Brain microvascular endothelial cell (primary cell): ENCODE measurements at places on chromosomes 12 and 14.

- no peak for DNase-seq
Observed at GRCh38 chr12:50249464-50250182, 33.7 kb downstream of the LIMA1 start.

DNA sequence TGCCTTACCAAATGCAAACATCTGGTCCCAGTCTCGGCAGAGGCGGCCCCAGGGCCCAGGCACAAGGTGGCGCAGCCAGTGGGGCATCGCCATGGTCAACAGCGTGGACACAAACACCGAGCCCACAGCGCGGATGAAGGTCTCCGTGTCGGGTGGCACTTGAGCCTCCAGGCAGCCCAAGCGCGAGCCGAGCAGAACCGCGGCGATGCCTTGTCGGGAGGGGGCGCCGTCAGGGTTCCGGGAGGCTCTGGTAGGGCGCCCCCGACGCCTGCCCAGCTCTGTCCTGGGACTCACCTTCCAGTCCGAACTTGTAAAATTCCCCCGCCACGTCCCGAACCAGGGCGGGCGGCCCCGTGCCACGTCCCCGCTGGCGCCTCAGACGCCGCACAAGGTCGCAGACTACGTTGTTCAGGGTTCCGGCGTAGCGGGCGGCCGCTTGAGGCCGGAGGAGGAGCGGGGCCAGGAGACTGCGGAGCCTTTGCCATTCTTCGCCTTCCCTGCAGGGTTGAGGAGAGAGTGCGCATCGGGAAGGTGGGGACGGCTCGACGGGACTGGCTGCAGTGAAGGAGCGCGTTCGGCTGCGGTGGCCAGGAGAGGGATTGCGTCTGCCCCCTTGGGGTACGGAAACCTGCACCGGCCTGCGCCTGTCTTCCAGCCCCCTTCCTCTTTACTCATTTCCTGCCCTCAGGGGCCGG lies 1.7 kb downstream of the CYP27B1 start:
- DNase-seq: no peak

DNA sequence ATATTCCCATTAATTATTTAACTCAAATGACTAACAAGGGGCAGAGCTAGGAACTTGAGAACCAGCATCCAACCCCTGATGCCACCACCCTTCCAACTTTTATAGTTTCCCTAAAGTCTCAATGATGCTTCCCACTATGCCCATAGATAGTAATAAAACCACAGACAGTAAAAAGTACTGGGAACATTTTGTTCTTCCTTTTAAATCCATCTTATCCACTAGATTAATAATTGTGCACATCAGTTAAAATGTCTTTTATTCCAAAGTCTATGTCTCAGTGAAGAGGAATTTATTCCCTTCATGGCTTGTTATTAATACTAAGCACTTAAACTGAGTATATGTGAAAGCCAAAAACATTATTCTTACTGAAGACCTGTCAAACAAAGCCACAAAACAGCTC lies 45.8 kb downstream of the SINHCAF start:
- DNase-seq: no peak

DNA sequence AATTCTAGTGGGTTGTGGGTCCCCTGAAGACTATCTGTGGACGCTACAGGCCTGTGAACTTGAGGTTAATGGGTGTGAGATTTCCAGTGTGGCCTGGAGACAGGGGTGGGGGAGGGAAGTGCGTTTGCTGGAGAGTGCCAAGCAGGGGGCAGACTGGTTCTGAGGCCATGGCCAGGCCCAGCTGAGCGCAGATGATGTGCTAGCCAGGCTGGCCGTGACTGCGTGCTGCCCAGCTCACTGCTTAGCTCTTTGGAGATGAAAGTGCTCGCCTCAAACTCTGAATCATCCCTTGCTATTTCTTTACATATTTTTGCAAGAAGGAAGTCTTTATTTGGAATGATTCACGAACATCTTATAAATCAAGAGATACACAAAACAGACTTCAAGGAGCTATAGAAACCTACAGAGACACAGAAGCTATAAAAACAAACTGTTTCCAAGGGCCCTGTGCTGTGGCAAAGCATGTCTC lies 75.2 kb upstream of the PLEKHG3 start:
- DNase-seq: peak; percentile 89

DNA sequence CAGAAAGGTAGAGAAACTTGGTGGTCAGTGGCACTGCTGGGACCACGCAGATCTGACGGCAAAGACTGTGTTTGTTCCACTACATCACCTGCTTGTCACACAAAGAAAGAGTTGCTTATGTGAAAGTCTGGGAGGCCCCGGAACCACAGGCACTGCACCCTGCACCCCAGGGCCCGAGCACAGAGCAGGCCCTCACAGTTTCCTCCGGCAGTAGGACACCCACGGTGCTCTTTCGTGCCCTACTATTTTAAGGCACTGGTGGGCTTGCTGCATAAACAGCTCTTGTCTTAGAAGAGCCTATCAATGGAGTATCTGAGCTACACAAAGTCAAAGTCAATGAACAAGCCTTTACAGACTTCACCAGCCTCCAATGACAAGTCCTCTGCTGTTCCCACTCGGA lies 8.0 kb downstream of the LGMN start:
- no peak for DNase-seq

DNA sequence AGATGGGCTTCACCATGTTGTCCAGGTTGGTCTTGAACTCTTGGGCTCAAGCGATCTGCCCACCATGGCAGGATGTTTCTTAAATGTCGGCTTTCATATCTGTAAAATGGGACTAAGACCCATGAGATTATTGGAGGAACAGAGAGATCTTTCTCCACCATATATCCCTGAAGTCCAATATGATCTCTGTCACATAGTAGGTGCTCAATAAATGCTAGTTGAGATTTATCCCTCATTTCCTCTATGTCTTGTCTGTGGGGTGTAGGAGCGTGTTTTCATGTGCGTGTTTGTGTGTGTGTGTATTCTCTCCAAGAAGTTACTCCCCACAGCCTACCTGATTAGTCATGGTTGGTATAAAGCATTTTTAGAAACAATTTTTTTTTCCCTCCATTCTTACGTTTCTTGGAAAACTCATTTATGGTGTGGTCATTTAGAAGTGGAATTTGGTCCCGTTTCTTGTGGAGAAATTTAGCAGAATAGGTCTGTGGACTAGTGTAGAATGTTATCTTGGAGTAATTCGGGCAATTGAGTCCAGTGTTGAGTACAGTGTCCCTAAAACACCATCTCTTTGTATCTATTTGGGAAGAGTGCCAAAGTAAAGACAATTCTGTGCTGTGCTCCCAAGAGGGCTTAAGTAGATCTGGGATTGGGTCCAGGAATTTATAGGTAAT lies 4.3 kb downstream of the STRAP start:
- no peak for DNase-seq

DNA sequence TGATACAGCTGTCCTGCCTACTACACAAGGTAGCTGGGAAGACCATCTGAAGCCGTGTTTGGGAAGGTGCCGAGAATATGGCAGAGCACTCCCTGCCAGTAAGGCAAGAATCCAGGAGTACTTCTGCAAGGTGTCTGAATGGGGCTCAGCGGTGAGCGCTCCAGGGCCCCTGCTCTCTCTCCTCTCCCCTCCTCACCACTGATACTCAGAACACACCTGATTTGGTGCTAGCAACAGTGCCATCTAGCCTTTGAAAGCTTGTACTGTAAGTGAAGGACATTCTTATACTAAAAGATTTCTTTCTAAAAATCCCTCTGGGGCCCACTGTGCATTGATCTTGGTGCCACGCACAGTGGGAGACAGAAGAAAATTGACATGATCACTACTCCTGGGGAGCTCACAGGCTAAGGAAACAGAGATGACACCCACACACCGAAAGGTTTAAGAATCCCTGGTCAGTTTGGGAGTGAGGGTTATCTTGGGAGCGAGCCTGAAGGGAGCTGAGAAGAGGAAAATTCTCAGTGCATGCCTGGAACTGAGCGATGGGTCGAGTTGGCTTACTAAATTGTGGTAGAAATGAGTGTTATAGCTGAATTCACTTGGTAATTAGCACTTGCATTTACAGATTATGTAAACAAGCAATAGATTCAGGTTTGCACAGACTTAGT lies 216.9 kb downstream of the NTF3 start:
- peak; percentile 5 for DNase-seq

- peak; percentile 53 for DNase-seq
Observed at GRCh38 chr14:71113376-71113775, 206.1 kb downstream of the PCNX1 start.

GRCh38 chr14:99210333-99210732 lies 61.7 kb downstream of the BCL11B start:
- DNase-seq: no peak

DNA sequence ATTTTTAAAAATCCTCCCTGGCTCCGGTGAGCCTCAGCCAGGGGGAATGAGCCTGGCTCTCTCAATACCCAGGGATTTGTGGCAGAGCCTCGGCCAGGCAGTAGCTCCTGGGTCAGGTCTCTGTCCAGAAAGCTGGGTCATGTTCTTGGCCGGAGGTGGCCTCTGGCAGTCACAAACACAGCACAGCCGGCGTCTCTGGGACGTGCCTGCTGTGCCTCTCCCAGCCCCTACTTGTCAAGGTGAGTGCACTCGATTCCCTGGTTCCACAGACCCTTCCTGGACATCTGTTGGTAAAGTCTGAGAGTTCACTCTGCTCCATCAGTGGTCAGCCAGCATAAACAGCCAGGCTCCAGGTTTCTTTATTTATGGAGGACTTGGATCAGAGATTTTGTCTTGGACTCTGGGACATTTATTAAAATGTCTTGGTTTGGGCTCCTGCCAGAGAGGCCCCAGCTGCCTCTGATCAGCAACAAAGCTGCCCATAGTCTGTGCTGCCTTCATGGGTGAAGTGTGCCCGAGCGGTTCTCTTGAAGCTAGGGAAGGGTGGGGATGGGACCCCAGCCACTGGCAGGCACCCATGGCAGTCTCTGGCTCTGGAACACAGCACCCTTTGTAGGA lies 56.7 kb downstream of the DGLUCY start:
- DNase-seq: no peak

GRCh38 chr12:100293017-100293416 lies 26.0 kb downstream of the SCYL2 start:
- DNase-seq: no peak

DNA sequence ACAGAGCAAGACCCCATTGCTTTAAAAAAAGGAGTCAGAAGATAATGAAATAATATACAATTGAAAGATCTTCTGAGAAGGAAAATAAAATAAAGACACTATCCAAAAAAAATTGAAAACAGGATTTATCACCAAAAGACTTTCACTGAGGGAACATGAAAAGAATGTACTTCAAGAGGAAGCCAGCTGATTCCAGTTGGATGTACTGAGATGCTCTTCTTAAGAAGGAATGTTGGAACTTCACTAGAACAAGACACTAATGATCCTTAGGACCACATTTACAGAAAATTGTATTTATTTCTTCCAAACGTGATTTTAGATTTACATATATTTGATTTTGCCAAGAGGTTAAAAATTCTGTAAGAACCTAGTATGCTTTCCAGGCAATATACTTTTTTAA lies 65.6 kb upstream of the CNOT2 start:
- DNase-seq: no peak
